Muscle of leg (tissue), 16 donors: ENCODE measurements at places on chromosomes 11 and 22.

- no peak for DNase-seq
These were observed 16.0 kb downstream of the OOSP3 start for GRCh38 chr11:59894616-59895015.

- DNase-seq = peak; percentile 79
These were observed 41.1 kb downstream of the LIF start for GRCh38 chr22:30205281-30206115.

DNA sequence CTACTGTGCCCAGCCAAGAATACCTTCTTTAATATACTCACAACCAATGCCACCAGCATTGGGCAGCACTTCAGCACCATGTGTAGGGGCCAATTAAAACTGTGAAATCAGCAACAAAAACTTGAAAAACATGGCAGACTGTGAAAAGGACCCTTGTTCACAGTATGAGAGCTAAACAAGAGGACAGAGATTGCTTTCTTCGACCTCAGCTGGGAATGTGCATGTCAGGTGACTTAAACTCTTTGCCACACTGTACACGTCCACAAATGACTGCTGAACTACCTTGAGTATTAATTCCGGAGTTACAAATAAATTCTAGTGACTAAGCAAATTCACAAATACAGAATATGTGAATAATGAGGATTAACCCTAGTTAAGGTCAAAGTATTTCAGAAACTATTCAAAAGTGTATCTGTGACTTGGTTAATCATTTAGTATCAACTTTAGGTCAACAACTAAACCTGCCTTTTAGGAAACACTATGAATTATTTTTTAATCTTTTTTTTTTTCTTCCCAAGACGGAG is 33.0 kb downstream of the DDX6 start:
- DNase-seq = no peak

- DNase-seq = peak; percentile 75
These were observed 975 bp upstream of the MDK start for GRCh38 chr11:46380340-46381047.

- DNase-seq = no peak
These were observed 1.4 kb upstream of the RAB1B start for GRCh38 chr11:66267039-66267378.
